ENCODE measurements at places on chromosomes 3 and 15.
A peak's percentile ranks its signal among the peaks of the same experiment; 100 is the strongest.

- DNase-seq = no peak
These were observed 4.1 kb downstream of the SYNM start for GRCh38 chr15:99108993-99109392.

- peak; percentile 53 for DNase-seq
These were observed 2.7 kb downstream of the TATDN2 start for GRCh38 chr3:10251006-10251405.

DNA sequence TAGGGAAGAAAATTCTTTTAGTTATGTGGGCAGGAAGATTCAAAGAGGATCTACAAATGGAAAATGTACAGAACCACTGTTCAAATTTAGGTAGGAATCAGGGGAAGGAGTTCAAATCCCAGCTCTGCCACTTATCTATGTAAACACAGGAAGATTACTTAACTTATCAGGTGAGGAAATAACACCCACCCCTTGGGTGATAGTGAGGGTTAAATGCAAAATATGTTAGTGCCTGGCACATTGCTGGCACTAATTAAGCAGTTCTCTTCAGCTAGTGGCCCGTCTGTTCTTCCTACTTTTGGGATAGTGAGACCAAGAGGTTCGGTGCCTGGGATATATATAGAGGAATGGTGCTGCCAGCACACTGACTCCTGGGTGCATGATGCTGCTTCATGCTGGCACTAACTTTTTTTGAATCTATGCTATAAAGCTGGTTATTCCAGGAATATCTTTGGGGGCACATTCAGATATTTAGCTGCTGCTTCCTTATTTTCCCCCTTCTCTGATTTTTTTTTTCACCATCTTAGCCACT, 83.8 kb downstream of the XRN1 start:
- no peak for DNase-seq

DNA sequence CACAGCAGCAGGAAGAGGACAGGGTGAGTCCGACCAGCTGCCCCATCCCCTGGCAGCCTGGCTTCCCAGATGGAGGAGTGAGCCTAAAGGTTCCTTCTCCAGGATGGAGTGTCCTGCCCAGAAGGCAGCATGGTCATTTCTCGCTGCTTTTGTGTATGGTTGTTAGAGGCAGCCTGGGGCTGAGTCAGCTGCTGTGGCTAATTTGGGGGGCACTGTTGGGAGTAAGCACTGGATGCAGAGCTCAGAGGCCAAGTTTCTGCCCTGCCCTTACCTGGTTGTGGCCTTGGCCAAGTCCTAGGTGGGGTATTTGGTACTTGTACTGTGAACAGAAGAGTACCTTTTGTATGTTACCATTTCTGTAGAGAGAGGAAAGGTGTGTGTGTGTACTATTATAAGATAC, 78.6 kb downstream of the ADAMTS7 start:
- no peak for DNase-seq

GRCh38 chr3:168881804-168882203, 781.7 kb downstream of the MECOM start:
- no peak for DNase-seq

- DNase-seq = peak; percentile 9
These were observed at the start of gene NECTIN3 for GRCh38 chr3:111071257-111072030. Gene NECTIN3, plus strand, starts transcription at chr3:111071816. Its CDS starts 202 bp downstream, at chr3:111072018.

DNA sequence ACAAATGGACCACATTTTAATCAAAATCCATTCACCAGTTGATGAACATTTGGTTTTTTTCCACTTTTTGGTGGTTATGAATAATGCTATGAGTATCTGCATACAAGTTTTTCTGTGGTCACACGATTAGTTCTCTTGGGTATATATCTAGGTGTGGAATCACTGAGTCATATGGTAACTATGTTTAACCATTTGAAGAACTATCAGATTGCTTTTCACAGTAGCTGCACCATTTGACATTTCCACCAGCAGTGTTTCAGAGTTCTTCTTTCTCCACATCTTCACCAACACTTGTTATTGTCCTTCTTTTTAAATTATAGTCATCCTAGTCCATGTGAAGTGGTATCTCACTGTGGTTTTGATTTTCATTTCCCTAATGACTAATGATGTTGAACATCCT, 33.3 kb upstream of the ATG7 start:
- DNase-seq = no peak

- no peak for DNase-seq
These were observed 71.9 kb downstream of the PFN2 start for GRCh38 chr3:149898771-149899170.

DNA sequence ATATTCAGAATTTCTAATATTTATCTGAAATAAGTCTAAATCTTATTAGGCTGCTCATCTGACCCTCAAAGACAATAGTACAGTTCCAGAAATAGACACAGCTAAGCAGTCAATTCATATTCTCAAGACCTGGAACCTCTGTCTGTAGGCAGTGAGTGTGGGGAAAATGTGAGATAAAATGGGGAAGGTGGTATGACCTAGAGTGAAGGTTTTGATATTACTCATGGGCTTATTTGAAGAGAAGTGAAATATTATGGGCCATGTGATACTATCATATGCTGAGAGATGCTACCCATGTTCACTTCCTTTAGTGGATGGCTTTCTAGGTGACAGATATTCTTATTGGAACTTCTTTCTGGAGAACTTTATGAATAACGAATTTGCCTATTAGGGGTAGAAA, 33.5 kb downstream of the TGFBR2 start:
- DNase-seq = no peak

- DNase-seq = no peak
These were observed 148.8 kb upstream of the TRIM42 start for GRCh38 chr3:140529096-140529495.

DNA sequence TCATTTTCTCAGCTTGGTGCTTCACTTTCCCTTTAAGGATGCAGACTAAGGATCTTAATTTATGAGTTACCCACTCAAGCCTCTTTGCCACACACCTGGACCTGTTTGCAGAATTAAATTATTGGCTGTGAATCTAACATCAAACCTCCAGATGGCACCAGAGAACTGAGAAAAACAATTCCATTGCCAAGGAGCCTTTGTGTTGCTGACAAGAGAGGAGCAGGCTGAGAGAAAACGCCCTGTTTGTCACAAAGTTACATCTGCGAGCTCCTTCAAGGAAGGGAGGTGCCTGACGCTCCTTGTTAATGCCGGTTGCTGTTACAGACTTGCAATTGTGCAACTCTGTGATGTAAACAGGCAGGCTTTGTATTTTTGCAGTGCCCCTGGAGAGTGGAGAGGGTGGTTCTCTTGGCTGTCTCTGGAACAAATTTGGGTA, 36.3 kb upstream of the TMC3 start:
- peak; percentile 51 for DNase-seq

DNA sequence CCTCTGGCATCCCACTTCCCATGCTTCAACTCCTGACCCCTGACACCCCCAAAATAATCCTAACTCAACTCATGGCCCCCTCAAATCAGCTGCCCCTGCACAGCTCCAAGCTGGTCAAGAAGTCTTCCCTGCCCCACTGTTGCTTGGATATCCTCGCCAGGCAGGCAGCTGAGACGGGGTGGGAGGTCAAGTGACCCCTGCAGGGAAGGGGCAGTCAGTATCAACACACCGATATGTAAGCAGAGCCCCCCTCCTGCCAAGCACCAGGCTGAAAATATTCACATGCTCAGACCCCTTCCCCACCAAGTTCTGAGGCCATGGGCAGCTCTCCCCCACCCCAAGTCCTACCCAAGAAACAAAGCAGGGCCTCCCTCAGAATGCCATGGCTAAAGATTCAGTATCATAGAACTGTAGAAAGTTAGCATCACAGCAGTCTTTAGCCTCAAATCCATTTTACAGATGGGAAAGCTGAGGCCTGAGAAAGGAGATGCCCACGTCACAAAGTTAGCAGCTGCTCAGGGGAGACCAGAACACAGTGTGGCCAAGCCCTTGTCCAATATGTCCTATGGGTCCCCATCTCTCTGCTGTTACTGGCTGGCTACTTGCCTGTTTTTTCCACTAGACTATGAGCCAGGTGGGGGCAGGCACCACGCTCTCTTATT, 67.8 kb downstream of the SLC12A8 start:
- no peak for DNase-seq

- no peak for DNase-seq
These were observed 60.6 kb upstream of the XCR1 start for GRCh38 chr3:46087871-46088270.

DNA sequence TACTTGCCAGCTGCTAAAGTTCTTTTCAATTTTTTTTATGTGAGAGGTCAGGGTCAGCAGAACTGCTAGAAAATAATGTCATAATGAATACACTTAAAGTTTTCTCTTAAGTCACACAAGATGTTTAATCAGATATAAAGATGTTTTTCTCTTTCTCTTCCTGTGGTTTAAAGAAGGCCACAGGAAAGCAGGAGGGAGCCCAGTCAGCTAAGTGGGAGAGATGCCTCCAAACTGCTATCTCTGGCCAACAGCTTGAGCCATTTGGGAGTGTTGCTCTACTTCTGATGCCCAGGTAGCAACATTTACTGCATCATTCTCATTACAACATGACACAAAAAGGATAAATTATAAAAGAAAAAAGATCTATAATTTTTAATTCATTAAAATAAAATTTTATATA, 45.7 kb upstream of the NLGN1 start:
- DNase-seq = no peak

GRCh38 chr15:78140292-78140691, 8.9 kb upstream of the IDH3A start:
- DNase-seq = no peak

DNA sequence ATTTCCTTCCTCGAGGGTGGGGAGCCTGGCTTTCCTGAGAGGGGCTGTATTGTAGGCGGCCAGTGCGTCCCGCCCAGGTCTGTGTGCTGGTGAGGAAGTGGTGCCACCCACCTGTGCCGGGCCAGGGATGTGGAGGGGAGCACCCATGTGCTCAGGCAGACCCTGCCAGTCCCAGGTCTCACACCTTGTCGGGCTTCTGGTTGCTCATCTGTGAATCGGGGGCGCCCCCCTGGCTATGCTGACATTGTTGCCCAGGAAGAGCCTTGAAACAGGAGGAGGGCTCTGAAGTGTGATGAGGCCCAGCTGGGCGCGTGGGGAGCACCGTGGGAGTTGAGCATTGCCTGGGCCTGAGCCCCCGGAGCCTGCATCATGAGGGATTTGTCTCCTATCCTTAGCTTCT, 4.8 kb downstream of the FBLN2 start:
- no peak for DNase-seq

DNA sequence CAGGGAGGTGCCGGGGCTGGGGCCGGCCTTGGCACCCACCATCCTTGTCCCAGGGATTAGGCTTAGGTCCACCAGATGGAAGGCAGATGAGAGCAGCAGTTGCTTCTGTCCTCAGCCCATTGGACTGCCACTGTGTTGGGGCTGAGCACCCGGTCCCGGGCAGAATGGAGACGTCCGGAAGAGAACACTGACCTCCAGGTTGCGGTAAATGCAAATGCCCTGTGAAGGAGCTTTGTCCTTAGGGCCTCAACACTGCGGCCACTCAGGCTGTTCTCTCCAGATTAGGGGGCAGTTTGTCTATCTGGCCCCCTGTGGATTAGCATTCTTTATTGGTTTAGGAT, at the start of gene SERINC4:
TSS of gene SERINC4 (minus strand) at position 276 of the 341 bp plus-strand sequence. CDS start at position 42, 234 bp downstream.
- no peak for DNase-seq

DNA sequence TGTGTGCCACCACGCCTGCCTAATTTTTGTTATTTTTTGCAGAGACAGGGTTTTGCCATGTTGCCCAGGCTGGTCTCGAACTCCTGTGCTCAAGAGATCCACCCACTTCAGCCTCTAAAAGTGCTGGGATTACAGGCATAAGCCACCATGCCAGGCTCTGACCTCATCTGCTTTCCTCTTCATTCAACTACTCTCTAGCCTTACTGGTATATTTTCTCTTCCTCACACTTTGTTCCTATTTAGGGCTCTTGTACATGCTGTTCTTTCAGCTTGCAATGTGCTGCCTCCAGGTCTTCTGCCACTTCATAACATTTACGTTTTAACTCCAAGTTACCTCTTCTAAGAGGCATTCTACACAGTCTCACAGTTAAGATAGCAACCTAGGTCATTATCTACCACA, 34.9 kb downstream of the PIK3CB start:
- DNase-seq = no peak

- DNase-seq = no peak
These were observed 16.0 kb downstream of the CD200 start for GRCh38 chr3:112348943-112349342.

DNA sequence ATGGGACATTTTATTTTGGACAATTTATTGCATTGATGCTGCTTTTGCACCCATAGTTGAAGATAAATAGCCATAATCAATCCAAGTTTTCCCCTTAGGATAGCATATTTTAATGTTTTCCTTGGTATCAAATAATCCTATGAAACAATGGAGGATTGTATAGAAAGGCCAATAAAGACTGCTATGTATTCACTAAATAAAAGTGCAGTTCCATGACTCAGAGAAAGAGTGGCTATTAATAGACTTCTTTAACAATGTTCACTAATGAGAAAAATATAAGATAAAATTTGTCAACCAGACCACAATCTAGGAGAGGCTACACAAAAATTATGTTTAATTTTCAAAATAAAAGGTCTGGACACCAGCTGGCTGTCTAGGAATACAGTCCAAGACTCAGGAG, 560.9 kb upstream of the AGTR1 start:
- no peak for DNase-seq

DNA sequence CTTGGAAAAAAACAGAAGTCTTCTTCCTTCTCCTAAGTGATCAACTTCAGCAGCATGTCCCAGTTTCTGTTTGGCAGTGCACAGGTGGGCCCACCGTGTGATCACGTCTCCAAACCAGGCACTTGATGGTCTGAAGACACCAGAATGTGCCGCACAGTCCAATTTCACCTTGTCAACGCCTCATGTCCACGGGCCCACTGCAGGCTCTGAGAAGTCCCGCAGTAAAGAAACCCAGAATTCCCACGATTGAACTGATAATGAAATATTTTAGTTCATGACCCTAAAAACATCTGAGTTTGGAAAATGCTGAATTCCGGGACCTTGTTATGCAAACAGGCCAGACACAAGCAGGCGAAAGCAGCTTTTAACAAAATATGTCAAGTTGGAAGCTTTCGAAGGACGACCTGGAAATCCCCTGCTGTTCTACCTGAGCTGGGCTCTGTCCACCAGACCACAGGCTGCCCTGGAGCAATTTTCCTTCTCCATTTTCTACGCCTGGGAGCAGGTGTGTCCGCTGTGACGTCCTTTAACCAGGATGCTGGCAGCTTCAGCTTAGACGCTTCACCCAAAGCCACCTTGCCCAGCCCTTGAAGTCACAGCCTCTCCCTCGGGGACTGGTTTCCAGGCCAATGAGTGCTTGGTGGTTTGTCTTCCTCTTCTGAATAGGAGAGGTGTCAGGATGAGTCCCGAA, 167.8 kb upstream of the IQSEC1 start:
- no peak for DNase-seq

- DNase-seq = no peak
These were observed 42.8 kb upstream of the THSD4 start for GRCh38 chr15:71072423-71072822.

DNA sequence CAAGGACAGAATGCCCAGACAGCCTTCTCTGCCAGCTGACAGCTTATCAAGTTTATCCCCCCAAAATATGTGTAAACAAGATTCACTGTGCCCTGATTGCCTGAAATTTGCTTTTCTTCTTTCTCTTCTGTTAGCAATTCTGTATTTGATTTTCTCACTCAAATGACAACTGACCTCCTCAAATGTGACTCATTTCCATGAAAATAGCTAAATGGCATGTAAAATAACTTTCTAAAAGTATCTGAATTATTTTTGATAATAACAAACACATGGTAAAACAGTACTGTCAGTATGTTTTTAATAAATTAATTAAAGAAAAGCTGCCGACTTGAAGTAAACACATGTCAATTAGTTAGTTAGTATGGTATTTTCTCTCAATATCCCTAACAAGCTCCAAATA, 202.3 kb upstream of the STAC start:
- no peak for DNase-seq
